Stimulated activated CD4-positive, alpha-beta T cell treated with anti-CD3 and anti-CD28 coated beads, Interleukin-12 subunit alpha, Interleukin-12 subunit beta, amount 100 ng/mL, for 48 hours (primary cell): ENCODE measurements at places on chromosomes 6 and 20.

DNA sequence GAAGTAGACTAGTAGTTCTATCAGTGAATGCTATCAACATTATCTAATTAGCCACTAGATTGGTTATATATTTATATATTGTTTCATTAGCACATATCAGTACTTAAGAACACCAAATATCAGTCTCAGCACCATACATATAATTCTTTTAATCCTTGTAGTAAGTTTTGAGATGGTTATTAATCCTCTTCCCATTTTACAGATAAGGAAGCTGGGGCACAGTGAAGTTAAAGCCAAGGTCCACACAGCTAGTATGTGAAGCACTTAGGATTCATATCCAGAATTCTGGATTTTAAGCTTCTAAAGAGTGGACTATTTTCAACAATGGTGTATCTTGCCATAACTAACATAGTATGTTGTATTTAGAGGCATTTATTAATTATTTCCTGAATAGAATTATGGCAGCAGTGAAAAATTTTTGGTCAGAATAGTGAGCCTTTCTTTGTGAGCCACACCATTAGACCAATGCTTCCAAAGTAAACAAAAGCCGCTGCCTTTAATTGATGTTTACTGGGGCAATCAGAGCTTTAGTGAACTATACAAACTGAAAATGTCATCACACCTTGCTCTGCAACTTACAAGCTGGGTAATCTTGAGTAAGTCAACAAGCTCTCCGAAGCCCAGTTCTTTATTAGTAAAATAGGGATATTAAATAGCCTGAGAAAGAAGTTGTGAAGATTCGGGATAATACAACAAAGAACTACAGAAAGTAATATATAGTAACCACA lies 41.9 kb upstream of the HBS1L start:
- no peak for DNase-seq

- no peak for DNase-seq
Measured at GRCh38 chr6:14664112-14664601, 546.6 kb downstream of the CD83 start.

DNA sequence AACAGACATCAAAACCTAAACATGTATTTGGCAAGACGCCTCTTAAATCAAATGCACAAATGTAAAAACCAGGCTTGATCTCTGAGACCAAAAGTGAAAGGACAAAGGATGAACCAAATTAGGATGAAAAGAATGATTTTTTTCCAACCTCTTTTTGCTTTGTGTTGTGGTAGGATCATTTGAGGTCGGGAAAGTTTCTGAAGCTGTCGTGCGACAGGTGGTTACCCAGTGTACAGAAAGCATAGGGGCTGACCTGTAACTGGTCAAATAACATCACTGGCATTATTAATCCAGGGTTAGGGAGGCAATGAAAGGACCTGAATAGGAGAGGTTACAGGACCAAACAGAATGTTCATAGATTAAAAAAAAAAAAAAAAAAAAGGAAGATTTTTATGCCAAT lies 18.1 kb upstream of the NOL7 start:
- DNase-seq = no peak

GRCh38 chr20:57680934-57681914 lies 28.6 kb downstream of the PMEPA1 start:
- no peak for DNase-seq

DNA sequence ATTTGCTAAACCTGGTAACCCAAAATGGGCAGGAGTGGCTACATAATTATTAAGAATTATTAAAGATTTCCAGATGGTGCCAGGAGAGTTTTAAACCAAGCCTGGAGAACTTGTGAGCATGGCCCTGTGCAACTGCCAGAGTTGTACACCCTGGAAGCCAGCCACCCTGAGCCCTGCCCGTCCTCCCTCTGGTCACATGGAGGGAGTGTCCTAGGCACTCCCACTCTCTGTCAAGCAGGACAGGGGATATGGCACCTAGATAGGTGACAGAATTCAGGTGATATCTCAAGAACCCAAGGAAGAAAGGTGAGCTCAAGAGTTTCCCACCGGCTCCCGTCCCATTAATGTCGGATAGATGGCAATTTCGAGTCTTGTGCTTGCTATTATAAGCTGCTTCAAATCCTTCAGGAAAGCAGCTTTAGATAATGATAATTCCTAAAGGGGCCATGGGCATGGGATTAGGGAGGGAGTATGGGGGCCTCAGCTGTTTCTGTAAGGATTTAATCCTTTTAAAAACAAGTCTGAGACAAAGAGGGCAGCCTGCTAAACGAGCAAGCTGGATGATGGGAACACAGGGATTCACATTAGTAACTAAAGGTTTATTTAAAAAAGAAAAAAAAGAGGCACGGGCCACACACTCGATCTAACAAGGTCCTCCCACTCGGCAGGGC lies 169.1 kb downstream of the BMP7 start:
- DNase-seq = no peak

- no peak for DNase-seq
Measured at GRCh38 chr6:33949111-33949510, 145.3 kb upstream of the MLN start.

GRCh38 chr20:63140514-63141433 lies 75.2 kb downstream of the YTHDF1 start:
- no peak for DNase-seq
